ENCODE measurements at places on chromosomes 12 and 14.

DNA sequence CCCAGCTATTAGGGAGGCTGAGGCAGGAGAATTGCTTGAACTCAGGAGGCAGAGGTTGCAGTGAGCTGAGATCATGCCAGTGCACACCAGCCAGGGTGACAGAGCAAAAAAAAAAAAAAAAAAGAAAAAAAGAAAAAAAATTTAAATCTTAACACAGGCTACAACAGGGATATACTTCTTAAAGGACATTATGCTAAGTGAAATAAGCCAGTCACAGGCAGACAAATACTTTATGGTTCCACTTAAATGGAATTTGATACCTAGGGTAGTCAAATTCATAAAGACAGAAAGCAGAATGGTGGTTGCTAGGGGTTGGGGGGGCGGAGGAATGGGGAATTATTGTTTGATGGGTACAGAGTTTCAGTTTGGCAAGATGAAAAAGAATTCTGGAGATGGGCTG lies 14.8 kb upstream of the PPTC7 start:
- DNase-seq, result no peak

- no peak for DNase-seq
Observed at GRCh38 chr14:80867091-80867490, 74.4 kb downstream of the CEP128 start.

GRCh38 chr14:24136684-24137528 lies 912 bp downstream of the PSME1 start:
- DNase-seq, result no peak

- no peak for DNase-seq
Observed at GRCh38 chr14:68675233-68675577, 117.7 kb downstream of the ZFP36L1 start.

- no peak for DNase-seq
Observed at GRCh38 chr14:29805415-29806123, 122.1 kb downstream of the PRKD1 start.

- no peak for DNase-seq
Observed at GRCh38 chr14:99980299-99980698, 84.9 kb upstream of the EVL start.

DNA sequence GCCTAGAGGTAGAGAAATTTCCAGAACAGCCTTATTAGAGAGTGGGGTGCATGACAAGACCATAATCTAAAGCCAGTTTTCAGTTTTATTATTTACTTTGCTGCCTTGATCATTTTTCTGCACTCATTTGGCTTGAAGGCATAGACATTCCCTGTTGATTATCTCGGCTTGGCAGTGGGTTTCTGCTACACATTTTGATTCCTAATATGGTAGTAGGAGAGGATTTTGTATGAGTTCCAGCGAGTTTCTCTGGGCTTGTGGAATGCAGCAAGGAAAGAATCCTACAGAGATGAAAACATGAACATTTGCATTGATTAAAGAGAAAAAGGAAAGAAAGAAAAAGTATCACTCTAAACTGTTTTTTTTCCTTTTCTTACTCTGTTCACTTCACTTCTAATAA lies 281.2 kb downstream of the PAWR start:
- DNase-seq, result no peak

DNA sequence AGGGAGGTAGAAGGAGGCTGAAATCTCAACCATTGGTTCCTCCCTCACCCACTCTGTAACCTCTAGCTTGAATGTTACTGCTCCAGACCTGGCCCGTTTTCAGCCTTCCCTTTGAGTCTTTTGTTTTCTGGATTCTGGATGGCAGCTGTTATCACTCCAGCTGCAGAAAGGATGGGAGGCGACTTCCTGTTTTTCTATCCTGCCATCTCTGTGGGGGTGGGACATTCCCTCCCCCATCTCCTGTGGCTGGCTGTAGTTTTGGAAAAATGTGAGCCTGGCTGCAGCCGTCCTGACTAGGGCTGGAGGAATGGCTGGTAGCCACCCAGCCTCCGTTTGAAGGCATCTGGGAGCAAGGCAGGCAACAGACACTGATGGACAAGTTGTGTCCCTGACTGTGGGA lies 2.9 kb upstream of the PPFIBP1 start:
- DNase-seq, result no peak

DNA sequence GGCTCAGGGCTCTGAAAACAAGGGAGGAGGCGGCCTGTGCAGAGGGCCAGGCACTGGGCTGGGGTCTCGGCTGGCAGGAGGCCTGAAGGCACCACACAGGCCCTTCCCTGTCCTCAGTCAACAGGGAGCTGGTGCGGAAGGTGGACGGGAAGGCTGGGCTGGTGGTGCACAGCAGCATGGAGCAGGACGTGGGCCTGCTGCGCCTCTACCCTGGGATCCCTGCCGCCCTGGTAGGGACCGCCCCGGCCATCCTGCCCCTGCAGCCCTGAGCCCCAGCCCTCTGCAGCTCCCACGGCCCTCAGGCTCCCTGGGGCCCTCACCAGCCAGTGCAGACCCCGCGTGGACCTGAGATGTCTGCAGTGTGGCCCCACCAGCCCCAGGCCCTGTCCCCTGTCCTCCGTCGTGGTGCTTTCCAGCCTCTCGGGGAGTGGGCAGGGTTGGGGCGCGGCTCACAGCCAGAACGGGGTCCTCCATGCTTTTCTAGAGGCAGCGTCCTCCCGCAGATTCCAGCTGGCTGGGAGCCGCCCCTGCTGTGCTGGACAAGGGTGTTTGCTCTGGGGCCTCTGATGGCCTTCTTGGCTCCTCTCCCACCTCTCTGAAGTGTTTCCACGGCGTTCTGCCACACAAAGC lies 18.1 kb downstream of the ASPG start:
- peak; percentile 92 for DNase-seq

GRCh38 chr14:98162856-98163805 lies 1108.9 kb downstream of the BCL11B start:
- no peak for DNase-seq

DNA sequence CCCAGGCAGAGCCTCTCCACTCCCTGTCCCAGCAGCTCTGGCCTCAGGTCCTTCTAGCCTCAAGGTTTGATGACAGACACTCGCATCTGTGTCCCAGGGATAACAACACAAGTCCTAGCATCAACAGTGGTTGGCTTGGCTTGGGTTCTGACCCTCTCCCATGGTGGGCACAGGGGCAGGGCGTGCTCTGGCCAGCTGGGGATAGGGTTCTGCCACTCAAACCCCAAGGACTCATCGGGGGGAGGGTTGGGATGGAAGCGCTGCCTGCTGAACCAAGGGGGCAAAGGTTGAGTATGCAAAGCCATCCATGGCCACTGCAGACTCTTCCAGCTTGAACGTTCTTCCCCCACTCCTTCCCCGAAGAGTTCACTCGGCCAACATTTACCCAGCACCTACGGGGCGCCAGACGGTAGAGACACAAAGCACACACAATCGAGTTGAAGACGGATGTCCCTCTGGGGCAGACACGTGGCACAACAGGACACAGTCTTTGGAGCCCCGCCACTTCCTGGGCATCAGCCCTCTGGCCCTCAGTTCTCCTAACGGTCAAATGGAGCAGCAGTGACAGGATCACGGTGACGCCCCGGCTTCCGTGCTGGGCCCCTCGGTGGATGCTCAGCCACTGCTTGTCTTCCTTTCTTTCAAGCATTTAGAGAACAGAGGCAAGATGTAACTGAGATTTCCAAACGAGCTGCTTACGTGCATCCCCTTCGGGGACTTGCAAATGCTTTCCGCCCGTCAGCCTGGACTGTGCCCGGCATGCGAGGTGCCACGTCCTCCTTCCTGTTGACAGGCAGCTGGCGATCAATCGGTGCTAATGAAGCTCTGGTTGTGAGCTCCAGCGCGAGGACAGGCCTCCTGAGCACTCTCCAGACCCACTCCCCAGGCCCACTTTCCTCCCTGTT lies 42.6 kb downstream of the DLK1 start:
- no peak for DNase-seq

DNA sequence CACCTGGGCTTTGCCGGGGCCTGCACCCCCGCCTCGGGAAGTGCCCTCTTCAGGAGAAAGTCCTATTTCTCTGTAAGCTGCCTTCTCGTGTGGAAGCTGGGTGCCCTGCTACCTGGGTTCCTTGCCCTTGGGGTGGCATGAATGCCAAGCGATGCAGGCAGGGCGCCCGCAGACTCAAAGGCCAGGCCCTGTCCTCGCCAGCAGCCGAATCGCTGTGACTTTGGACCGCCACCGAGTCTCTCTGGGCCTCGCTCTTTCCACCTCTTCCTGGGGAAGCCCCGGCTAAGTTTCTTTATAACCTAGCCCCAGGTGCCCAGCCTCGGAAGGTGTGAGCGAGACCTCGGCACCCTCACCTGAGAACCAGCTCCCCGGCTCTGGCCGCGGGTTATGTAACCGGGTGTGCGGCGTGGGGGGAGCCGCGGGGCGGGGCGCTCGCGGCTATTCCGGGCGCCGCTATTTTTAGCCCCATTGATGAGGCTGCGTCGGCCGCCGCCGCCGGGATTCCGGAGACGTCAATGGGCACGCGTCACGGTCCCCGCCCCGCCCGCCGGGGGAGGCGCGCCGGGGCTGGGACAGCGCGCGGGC lies 14.6 kb upstream of the NR4A1 start:
- no peak for DNase-seq

DNA sequence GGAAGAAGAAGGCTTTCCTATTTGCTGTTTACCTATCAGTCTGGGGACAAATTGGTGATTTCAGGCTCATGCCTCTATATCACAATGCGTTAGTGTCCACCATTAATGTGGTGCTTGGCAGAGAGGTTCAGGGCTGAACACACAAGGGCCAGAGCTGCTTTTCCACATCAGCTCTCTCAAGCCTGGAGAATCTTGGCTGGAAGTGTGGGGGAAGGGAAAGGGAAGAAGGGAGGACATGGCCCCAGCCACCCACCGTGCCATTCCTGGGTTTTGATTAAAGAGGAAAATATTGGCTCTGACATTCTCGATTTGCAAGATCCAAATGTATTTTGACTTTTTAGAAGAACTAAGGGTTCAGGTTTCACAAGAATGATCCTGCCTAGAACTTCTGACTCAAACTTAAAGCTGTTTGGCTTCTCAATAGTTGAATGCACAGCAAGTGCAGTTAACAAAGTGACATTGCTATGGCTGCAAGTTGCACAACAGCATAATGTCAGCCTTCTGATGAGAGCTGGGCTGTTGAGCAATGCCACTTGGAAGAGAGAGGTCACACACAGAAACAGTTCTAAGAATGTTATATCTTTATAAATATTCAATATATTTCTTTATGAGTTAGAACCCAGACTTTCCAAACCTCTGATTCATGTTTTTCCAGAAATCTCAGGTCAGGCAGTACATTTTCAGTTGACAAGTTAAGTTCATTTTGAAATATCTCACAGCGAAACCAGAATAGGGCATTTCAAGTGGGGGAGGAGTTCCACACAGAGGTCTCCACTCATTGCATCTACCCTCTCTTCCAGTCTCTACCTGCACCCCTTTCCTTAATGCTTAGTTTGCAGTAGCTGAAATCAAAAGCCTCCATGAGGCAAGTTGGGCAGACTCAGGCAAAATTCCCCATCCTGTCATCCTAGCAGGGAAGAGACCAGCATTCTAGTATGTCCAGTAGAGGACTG lies 25.3 kb downstream of the IGF1 start:
- no peak for DNase-seq

DNA sequence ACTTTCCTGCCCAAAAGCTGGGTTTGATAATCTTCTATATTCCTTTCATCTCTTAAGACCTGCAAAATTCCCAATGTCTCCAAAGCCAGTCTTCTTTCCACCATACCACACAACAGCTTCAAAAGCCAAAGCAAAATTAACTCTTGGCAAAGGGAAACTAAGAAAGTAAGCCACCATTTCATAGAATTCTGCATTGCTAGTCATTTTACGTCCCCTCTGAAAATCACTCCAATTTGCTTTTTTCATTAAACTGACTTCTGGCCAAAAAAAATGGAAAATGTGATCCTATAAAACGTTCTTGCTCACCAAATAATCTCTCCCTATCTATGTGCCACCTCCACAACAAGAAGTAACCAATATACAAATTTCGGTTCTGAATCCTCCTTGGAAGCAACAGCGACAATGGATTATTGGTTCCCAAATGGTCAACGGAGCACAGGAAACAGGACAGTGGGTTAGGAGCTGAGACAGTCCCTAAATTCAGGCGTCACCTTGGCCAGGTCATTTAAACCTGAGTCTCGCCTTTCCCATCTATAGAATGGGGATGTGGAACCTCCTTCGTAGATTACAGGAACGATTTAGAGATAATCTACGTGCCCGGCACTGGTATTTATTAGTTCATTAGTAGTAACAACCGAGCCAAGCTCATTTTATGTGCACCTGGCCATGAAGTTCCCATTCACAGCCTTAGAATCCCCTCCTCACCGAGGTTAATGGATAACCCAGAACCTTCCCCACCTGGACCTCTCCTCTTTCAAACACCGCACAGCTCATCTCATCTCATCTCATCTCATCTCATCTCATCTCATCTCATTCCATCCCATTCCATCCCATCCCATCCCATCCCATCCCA lies 1.2 kb downstream of the NT5DC3 start:
- DNase-seq, result no peak

All from chondrocyte (in vitro differentiated cells).